ENCODE measurements at places on chromosomes 3 and 15.
A peak's percentile ranks its signal among the peaks of the same experiment; 100 is the strongest.

DNA sequence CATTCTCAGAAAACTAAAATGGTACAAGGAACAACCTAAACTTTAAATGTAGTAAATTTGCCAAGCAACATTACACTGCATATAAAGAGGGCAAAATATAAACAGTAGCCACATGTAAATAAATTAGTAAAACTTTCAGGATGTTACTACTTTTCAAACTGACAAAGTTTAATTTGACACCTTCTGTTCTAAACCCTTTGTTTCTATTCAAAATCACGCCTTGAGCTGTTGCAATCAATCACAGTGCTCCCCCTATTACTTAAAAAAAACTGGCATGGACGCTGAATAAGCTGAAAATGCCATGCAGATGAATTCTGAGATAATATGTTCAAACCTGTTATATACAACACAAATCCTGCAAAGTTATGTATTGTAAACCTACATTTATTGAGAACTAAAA is 69.3 kb downstream of the SATB1 start:
- no peak for DNase-seq

DNA sequence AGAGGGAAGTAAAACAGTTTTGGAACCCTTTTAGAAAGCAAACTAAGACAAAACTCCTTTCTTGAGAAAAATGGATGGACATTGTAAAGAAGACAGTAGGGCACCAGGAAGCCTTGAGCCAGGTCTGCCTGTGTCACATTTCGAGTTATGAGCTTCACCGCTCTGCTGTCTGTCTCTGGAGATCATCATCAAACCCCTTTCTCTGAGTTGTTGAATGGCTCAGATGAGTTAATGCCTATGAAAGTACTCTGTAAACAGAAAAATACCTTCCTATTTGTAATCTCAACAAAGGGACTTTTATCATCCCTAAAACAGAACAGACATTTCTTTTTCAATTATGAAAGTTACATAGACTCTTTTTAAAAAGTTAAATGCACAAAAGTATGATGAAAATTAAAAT is 145.8 kb downstream of the LPP start:
- no peak for DNase-seq

- no peak for DNase-seq
Observed at GRCh38 chr15:30974112-30974511, 17.3 kb downstream of the MTMR10 start.

- no peak for DNase-seq
Observed at GRCh38 chr15:32943711-32944110, 225.9 kb downstream of the GREM1 start.

DNA sequence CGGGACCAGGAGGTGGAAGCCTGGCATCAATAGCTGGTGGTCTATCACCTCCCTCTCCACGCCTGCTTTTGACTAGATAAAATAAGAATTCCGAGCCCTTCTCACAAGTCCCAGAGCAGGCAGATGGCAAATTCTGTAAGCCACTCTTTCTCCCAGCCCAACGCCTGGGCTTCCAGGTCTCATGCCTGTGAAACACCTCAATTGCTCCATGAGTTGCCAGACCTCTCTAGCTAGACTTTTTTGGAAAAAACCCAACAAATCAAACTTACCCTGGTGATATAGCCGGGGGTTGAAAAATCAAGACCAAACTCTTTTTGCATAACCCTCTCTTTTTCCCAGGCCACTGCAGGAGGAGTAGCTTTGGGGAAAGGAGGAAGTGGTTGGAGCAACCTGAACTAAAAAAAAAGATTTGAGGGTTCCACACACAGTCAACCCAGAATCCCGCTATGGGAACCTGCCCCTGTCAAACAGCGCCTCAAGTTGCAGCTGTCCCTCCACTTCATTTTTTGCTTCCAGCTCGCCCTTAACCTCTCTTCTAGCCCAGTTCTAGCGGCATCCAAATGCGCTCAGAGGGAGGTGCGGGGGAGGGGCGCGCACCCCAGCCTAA is 7.0 kb downstream of the BHLHE40 start:
- no peak for DNase-seq

DNA sequence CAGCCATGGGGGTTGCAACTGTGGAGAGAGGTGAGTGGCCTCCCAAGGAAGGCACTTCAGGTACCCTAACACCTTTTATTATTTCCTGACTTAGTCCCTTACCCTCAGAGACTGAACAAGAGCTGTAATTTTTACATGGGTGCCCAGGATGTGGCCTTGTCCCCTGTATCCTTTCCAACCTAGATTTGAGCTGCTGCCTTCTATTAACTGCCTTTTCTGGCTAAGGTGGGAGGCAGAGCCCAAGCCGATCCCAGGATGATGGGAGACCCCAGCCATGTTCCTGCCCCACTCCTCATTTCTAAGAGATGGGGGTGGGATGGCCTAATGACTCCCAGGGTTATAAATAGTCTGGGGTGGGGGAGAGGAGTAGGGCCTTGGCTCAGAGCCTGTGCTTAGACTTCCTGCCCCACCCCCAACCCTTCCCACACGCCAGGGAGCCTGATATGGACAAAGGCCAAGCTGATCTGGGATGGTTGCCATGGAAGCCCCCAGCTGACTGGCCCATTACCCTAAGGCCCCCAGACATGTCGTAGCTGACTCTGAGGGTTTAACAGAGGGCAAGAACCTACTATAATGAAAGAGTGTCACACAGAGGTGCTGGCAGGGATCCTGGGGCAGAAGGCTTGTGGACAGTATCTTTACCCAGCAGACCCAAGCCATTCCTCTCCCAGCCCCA is 1.9 kb downstream of the KLHDC8B start:
- no peak for DNase-seq

GRCh38 chr3:152269056-152269830 is 514 bp downstream of the MBNL1 start:
- no peak for DNase-seq

GRCh38 chr15:80804970-80805495 is 25.9 kb downstream of the CEMIP start:
- no peak for DNase-seq

GRCh38 chr3:183394150-183394549 is 34.3 kb downstream of the MCF2L2 start:
- no peak for DNase-seq

- no peak for DNase-seq
Observed at GRCh38 chr3:36647423-36647853, 116.9 kb downstream of the DCLK3 start.

DNA sequence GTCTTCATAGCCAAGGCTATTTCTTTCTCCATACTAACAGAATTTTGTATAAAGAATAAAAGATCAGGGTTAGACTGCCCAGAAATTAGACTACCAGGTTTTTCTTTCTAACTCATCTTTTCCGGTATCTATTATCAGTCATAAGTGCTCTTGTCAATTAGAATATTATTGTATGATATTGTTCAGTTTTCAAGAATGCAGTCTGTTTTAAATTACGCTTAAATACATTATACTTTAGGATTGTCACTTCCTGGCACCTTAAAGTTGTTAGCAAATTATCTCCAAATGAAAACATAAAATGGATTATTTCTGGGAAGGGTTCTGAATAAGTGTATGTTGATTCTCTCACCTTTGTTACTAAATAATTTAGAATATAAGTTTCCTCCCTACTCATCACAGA is 497.2 kb downstream of the IGSF11 start:
- DNase-seq: no peak

- no peak for DNase-seq
Observed at GRCh38 chr15:76108021-76108723, 48.4 kb downstream of the TMEM266 start.

- no peak for DNase-seq
Observed at GRCh38 chr3:187906920-187907319, 161.7 kb upstream of the BCL6 start.

DNA sequence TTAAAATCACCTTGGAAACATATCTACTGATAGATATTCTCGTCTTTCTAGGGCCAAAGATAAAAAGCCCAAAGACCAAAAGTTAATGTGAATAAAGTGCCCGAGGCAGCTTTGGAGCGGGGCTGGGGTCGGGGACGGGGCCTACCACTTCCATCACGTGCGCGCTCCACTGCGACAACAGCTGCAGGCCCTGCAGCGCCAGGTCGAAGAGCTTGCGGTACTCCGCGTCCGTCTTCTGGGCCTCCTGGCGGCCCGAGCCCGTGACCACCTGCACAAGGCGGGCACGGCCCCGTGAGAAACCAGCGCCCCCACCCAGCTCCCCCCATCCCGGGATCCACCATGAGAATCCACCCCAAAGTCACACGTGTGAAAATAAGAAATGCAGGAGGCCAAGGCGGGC is 52.4 kb downstream of the CYFIP1 start:
- DNase-seq: no peak

DNA sequence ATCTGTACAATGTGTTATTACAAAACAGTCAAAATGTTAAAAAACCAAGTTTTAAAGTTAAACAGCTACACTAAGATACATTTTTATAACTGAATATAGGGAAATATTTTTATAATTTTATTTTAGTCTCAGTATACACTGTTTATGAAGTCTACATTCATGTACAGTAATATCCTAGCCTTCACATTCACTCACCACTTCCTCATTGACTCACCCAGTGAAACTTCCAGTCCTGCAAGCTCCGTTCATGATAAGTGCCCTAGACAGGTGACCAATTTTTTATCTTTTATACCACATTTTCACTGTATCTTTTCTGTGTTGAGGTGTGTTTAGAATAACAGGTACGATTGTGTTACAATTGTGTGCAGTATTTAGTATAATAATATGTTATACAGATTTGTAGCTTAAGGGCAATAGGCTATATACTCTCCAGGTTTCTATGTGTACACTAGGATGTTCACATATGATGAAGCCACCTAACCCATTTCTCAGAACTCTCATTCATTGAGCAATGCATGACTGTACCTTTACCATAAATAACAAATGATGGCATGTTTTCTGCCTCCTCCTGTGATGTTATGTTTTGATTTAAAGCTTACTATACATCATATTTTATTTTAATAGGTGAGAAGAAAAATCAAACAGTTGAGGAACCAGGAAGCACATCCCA is 388.4 kb upstream of the NDN start:
- no peak for DNase-seq

GRCh38 chr15:81529481-81529880 is 155.5 kb upstream of the TMC3 start:
- no peak for DNase-seq

- DNase-seq: peak; percentile 32
Observed at GRCh38 chr3:46845860-46846623, 17.2 kb downstream of the MYL3 start.

- no peak for DNase-seq
Observed at GRCh38 chr3:56269755-56270535, 198.3 kb downstream of the ERC2 start.

DNA sequence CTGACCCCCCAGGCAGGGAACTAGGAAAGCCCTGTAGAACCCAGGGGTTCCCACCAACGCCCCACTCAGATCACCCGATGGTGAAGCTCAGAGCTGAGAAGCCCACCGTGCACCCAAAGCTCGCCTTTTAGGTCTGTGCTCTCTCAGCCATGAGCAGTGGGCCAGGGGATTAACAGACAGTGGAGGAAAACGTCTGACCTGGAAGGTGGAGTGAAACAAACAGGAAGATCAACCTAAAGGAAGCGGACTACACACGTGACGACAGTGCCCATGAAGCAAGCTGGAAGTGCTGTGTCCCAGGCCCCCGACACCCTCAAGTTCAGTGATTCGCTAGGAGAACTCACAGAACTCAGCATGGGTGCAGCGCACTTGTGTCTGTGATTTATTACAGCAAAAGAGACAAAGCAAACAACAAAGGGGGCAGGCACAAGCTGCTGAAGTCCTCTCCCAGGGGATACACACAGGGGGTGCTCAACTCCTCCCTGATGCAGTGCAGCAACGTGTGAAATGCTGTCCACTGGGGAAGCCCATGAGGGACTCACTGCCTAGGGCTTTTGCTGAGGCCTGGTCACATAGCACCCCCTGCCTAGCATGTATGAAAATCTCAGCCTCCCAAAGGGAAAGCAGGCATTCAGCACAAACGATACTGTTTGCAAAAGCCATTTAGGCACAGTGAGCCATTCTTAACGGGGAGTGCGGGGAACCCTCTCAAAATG is 43.5 kb downstream of the CFAP92 start:
- no peak for DNase-seq

DNA sequence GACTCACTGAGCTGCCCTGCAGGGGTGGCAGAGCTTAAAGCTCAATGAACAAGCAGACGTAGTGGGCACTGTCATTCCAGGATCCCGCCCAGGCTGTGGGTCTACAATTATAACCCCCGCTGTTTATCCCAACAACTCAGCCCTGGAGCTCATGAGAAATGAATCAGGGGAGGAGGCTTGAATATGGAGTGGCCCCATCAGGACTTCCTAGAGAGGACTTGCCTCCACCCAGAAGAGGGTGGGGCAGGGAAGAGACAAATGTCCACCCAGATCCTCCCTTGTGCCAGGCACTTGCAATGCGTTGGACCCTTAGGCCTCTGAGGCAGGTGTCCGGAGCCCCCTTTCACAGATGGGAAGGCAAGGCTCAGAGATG is 33.0 kb downstream of the SLC6A20 start:
- no peak for DNase-seq

DNA sequence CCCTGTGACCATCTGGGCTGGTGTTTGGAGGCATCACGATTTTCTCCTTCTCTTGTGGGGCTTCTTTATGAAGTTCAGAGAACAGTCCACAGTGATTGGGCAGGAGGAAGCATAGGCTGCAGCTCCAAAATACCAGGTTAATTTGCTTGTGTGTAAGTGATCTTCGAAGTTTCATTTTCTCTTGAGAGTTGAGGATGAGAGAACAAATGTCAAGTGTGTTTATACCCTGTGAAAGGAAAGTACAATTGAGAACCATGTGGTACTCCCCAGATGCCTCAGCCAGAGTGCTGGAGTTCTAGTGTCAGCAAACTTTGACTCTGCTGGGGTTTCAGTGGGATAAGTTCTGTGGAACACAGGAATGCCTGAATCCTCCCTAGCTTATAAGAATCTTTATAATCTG is 357.1 kb upstream of the CFAP20DC start:
- DNase-seq: no peak

- no peak for DNase-seq
Observed at GRCh38 chr3:158739661-158740060, 7.4 kb upstream of the RARRES1 start.

DNA sequence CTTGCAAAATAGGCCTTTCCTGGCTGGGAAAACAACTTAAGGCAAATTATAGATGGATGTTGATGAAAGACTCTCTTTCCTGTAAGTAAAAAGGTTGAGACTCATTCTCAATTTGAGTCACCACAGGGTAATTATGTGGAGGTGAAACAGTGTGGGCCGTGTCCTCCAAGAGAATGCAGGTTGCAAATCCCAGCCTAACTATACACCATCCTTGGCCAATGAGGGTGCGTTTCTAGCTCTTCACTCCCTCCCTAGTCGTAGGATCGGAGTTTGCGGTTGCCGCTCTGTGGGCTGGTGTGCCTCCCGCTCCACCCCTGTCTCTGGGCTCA is 259.9 kb downstream of the PLCL2 start:
- no peak for DNase-seq

DNA sequence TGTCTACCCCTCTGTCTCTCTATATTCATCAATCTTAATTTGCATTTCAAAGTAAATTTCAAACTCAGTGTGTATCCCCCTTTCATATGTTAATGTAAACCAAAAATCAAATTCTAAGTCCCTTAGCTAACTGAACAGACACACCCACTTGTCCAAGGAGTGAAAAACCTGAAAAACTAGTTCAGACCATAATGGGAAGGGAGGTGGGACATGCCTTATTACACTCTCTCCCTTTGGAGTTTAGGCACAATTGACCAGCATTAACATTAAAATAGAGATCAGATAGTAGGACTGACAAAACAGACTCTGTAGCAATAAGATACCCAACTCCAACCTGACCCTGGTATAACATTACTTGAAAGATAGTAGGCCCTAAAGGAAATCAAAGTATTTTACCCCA is 247.7 kb upstream of the GADL1 start:
- DNase-seq: no peak
